Aorta (tissue), 5 donors: ENCODE measurements at places on chromosomes 16 and 17. TPM values are rescaled to one million over a fixed set of nuclear protein-coding genes. Genes with fewer than 3 reads are reported as not detected.

GRCh38 chr17:80968602-80969029 is 23.0 kb upstream of the CHMP6 start:
- DNase-seq, result peak; percentile 50

DNA sequence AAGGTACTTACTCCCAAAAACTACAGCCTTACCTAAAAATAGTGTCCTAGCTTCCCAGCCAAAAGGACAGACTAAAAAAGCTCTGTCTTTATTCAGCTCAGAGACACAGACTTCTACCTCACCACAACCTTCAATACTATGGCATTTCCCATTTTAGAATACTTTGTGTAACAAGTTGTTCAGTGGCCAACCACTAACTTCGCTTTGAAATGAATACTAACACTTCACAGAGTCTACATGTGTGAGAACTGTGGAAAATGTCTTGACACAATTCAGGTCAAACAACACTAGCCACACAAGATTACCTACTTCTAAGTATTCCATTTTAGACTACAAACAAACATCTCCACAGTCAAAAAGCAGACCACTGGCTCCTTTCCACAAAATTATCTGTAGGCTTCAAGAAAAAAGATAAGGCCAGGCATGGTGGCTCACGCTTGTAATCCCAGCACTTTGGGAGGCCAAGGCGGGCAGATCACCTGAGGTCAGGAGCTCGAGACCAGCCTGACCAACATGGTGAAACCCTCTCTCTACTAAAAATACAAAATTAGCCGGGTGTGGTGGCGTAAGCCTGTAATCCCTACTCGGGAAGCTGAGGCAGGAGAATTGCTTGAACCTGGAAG is 3.2 kb downstream of the HELZ start:
- no peak for DNase-seq

- no peak for DNase-seq
These were observed 5.0 kb upstream of the SERPINF2 start for GRCh38 chr17:1737531-1738291.

DNA sequence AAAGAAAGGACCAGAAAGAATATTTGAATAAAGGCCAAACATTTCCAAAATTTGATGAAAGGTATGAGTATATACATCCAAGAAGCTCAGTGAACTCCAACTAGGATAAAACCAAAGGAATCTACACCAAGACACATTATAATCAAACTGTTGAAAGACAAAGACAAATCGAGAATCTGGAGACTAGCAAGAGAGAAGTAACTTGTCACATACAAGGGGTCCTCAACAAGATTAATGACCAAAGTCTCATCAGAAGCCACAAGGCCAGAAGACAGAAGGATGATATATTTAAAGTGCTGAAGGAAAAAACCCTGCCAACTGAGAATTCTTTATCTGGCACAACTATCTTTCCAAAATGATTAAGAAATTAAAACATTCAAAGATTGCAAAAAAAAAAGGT is 9.3 kb upstream of the IL21R start:
- no peak for DNase-seq

- DNase-seq, result no peak
These were observed 113.4 kb downstream of the TRIM37 start for GRCh38 chr17:58993311-58993710.

DNA sequence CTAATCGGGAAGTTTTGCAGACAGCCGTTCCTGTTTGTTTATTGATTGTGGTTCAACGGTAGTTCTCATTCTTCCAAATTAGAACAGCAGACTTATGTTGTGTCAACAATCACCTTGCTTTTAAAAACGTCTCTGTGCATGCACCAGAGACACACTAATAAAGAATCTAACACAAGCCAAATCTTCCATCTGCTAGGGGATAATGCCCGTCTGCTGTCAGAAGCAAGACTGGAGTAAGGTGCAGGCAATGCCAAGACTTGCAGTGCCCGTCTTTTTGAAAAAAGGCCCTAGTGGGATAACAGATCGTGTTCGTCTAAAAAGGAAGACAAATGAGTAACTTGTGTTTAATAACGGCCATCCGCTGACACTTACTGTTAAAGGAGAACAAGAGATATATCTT is 158.4 kb downstream of the KCNJ2 start:
- no peak for DNase-seq

DNA sequence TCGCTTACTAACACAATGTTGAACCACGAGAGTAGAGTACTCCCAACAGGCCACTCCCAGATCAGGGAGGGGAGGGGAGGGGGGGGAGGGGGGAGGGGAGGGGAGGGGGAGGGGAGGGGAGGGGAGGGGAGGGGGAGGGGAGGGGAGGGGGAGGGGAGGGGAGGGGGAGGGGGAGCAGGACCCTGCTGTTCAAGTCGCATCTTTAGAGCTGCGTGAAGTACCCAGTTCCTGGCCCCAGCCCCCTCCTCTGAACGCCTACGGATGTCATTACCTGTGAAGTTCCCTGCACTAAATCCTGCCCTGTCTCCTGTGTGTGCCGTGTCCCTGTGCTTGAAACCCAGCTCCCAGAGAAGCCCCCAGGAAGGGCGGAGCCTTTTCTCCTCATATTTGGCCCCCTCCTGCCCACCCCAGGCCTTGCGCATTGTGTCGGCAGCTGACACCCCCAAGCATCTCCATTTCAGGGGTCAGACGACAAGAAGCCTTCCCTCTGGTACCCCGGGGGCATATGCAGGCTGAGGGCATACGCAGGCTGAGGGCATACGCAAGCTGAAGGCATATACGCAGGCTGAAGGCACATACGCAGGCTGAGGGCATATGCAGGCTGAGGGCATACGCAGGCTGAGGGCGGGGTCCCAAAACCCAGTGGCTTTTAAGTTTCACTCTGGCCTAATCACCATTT is 330.2 kb downstream of the C16orf95 start:
- no peak for DNase-seq

SRCIN1 gene
- total RNA-seq, result 0.99 TPM
